ENCODE measurements at places on chromosomes 13 and 19.

DNA sequence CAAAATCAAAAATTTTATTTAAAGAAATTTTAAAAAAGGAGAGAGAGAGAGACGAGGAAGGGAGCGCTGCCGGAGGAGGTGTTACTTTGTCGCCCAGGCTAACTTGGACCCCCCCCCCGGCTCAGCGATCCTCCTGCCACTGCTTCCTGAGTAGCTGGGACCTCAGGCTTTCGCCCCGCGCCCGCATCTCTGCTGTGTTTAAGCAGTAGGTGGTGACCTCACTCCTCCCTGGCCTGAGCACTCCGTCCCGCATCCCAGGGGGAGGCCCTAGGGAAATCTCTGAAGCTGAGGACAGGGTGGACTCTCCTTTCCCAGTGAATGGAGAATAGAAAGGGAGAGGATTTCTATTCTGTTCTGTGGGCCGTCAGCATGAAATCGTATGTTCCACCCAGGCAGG lies 485 bp upstream of the ZNF845 start:
- no peak for DNase-seq

GRCh38 chr19:18294467-18294864 lies 13.0 kb upstream of the JUND start:
- no peak for DNase-seq

GRCh38 chr13:79516595-79516994 lies 35.6 kb downstream of the NDFIP2 start:
- DNase-seq, result no peak

- no peak for DNase-seq
These were observed 153.3 kb downstream of the SIPA1L3 start for GRCh38 chr19:38060331-38060730.

DNA sequence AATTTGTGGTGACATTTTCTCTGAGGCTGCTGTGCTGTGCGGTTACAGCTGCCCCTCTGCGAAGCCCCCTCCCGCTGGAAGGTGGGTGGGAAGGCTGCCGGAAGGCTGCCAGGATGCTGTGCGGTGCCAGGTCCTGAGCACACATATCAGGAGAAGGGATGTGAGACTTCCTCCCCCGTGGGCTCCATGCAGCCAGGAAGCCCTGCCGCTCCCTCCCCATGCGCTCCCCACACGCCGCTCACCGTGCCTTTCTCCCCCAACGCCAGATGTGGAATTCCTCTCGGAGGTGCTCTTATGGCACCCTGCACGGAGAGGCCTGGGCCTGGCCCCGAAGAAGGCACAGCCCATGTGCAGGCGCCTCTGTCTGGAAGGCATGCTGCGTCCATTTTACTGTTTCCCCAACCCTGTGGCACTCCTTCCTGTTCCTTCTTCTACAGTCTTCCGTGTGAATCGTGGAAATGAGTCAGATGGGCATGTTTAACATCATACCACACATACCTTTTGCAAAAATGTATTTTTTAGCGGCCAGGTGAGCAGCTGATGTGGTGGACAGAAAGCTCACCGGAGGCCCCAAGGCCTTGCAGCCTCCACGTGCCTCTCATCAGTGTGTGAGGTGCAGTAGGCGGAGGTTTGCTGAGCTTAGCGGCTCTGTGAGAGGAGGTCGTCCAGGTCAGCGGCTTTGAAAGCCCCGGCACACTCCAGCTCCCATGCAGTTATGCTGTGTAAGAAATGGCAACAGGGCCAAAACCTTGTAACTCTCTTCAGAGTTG lies 88.0 kb downstream of the ATP11A start:
- no peak for DNase-seq

DNA sequence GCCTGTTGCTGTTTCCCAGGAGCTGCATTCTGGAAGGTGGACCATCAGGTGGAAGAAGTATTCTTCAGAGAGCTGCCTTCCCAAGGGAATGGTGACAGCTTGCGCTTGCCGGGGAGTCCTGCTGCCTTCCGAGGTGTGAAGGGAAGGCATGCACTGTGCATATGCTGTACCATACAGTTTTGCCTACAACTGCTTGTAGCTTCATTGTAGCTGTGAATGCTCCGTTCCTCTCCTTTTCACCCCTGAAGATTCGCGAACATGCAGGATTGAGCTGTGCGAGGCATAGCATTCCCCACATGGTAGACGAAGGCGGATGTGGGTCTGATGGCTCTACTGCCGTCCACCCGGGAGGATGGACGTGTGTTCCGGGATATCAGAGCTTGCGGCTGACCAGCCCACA lies 243.2 kb upstream of the TSHZ3 start:
- DNase-seq, result no peak

GRCh38 chr13:100646030-100646673 lies 28.4 kb downstream of the TMTC4 start:
- peak; percentile 25 for DNase-seq

GRCh38 chr19:37218592-37218935 lies 550 bp downstream of the ZNF383 start:
- DNase-seq, result peak; percentile 6

DNA sequence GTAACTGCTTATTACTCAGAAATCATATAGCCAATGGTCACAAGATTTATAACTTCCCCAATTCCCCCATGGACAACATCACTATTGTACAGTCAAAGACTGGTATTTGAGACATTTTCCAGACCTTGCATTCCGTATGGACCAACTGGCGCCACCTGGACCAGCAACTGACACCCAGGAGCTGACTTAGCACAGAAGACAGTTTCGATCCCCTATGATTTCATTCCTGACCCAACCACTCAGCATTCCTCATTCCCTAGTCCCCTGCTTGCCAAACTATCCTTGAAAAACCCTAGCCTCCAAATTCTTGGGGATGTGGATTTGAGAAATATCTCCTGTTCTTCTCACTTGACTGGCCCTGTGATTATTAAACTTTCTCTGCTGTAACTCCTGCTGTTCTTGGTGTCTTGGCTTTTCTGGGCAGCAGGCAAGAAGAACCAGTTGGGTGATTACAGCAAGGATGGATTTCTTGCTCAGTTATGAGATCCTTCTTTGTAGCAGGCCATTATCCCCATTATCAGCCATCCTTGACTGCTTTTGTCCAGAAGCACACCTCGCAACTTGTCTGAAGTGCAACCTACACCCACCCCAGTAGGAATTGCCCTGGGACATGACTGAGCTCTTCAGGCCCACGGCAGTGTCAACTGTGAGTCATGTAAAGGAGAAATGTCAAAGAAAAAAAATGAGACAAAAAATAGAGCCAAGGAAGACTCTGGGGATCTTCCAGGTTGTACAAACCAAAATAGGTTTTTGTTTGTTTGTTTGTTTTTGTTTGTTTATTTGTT lies 13.7 kb upstream of the MAP3K10 start:
- no peak for DNase-seq

DNA sequence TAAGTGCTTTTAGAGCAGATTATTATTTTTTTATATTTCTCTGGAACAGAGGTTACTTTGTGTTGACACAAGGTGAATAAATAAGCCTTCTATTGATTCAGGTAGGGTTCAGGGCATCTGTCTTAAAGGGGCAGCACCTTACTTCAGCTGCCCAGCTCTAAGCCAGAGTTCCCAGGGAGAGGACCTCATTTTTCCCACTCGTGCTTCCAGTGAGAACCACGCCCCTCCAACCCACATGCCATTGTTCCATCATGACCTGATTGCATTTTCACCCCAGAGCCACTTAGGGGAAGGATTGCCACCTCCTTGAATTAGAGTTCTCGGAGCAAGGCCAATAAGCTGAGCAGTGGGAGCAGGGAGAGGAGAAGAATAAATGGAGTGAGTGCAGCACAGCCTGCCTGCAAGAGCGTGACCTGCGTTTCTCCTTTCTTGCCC lies 104.3 kb upstream of the FRY start:
- DNase-seq, result no peak

DNA sequence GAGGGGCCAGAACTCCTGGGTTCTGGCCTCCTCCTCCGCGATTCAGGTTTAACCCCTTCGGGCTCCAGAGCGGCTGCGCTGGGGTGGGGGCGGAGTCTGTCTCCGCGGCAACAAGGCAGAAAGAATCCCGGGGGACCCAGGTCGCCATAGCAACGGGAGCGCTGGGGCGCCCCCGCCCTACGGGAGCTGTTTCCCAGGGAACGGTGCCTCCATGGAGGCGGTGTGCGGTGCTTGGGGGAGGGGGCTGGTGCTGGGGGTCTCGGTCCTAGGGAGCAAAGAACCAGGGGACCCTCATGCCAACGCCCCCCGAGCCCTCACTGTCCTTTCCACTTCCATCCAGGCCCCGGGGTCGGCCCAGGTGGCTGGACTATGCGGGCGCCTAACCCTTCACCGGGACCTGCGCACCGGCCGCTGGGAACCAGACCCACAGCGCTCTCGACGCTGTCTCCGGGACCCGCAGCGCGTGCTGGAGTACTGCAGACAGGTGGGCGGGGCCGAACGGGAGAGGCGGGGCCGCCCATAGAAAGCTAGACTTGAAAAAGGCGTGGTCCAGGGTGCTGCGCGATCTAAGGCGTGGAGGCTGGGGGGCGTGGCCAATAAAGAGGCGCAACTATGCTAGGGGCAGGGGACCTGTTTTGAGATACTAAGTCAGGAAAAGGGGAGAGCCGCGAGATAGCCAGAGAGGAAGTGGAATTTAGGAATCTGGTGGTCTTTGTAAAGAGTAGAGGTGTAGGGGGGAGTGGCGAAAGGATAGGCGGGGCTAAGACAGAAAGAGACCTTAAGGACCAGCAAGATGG lies 1.2 kb downstream of the APLP1 start:
- peak; percentile 57 for DNase-seq

- peak; percentile 55 for DNase-seq
These were observed 243.4 kb downstream of the NHLRC3 start for GRCh38 chr13:39281539-39282150.

All from fibroblast of skin of scalp (primary cell).